ENCODE measurements at places on chromosomes 12 and 14. TPM values are rescaled to one million over a fixed set of nuclear protein-coding genes. Genes with fewer than 3 reads are reported as not detected.

CELA1 gene
- total RNA-seq: not detected

FAM161B gene
- 5.8 TPM for total RNA-seq

PROX2 gene
- not detected for total RNA-seq

RNASE3 gene
- total RNA-seq: not detected

IRAK4 gene
- 9.6 TPM for total RNA-seq

CABP1 gene
- not detected for total RNA-seq

ADCY4 gene
- 25.3 TPM for total RNA-seq

ENO2 gene
- total RNA-seq: 24.1 TPM

ANAPC5 gene
- 130 TPM for total RNA-seq
